T-cell (primary cell): ENCODE measurements at places on chromosomes 12 and 14.

GRCh38 chr14:36942522-36943245, 229.7 kb downstream of the SLC25A21 start:
- no peak for DNase-seq

GRCh38 chr12:54879579-54879978, 25.3 kb downstream of the MUCL1 start:
- DNase-seq: no peak

GRCh38 chr14:71687166-71687831, 244.9 kb upstream of the RGS6 start:
- no peak for DNase-seq

- no peak for DNase-seq
Observed at GRCh38 chr12:47112679-47113078, 32.9 kb upstream of the AMIGO2 start.

GRCh38 chr12:124809878-124810277, 53.8 kb downstream of the SCARB1 start:
- no peak for DNase-seq

DNA sequence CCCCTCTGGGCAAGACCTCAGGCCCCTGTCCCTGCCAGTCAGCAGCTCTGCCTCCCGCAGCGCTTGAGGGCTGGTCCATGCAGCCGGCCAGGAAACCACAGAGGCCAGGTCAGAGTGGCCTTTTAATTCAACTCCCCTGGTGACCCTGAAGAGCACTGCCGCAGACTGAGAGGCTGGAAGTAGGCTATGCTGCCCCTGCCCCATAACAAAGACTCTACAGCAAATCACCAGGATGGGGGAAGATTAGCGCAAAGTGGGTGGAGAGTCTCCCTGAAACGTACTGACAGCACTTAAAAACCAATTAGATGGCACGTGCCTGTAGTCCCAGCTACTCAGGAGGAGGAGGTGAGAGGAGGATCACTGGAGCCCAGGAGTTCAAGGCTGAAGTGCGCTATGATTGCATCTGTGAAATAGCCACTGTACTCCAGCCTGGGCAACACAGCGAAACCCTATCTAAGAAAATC, 70.5 kb downstream of the ITPK1 start:
- DNase-seq: no peak

DNA sequence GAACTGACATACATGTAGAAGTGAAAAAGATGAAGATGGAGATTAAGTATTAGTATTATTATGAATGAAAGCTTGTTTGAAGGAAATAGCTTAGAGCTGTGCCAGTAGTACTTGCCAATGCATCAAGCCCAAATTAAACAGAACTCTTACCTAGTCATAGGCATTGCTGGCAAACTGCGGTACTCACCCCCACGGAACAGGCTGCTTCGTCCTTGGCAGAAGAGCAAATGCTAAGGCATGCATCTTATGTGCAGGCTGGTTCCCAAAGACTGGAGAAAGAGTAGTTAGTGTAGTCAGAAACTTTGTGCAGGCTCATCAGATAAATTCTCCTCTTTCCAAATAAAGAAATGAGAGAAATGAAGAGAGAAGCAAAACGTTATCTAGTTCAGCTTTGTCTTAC, 134.8 kb downstream of the CCDC59 start:
- no peak for DNase-seq

DNA sequence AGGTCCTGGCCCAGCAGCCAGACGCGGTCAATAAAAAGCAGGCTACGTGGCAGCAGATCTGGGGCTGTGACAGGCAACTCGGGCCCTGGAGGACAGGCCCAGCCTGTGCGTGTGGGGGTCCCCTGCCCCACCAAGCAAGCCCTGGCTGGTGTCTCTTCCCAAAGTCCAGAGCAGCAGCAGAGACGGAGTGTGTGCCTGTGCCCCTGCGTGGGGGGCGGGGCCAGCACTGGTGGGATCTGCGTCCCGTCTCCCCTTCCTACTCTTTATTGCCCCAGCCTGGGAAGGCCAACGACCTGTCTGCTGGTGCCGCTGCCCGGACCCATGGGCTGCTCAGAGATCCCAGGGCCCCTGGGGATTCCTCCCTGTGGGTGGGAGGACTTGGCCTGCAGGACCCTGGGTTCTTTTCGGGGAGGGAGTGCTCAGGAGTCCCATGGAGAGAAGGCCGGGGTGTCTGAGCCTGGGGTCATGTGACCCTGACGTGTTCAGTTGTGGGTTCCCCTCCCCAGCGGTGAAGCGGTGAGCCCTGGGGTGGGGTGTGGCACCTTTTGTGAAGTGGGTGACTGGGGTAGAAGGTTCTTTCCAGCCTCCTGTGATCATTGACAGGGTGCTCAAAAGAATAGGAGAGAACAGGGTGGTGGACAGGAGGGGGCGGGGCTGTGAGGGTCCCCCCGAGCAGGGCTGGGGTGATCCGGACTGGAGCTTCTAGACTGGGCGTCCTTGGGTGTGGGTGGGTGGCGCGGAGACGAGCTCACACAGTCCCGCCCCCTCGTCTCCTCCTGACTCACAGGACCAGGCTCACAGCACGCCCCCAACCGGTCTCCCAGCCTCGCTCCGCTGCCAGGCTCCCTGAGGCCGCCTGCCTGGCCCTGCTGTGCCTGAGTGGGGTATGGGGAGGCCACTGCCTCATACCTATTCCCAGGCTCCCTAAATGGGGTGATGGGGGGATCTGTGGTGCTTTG, 22.4 kb downstream of the ASPG start:
- DNase-seq: no peak

GRCh38 chr12:67046062-67046461, 223.1 kb upstream of the CAND1 start:
- no peak for DNase-seq

DNA sequence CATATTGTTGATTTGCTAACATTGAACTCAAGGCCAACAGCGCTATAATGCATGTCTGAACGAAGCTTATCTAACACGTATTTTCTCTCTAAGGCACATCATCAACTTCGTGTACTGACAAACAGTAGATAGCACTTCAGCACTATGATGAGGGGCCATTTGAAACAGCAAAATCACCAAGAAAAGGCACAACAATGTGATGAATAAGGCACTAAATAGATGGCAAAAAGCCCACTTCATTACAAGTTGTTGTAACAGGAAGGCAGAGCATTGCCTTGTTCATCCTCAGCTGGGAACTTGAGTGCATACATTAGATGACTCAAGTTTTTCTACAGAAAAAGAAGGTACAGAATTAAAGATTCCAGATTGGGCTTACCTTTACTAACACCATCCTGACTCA, 75.2 kb downstream of the LIN7A start:
- DNase-seq: no peak

DNA sequence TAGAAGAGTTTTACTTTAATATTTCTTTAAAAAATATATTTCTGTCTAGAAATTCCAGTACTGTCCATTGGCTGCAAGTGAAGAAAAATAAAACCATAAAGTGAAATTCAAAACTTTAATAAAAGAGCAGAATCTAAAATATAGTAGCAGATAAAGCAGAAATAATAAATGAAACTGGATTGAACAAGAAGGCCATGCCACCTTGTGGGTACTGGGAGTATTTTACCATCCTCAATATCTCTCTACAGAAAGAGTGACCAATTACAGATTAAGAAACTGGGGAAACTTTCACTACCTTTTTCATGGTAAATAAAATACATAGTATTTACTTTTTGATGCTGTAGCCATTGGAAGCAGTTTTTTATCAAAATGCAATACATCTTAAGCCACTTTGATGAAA, 220.5 kb downstream of the BCAT1 start:
- DNase-seq: no peak

- no peak for DNase-seq
Observed at GRCh38 chr14:24108336-24108874, 6.2 kb upstream of the DCAF11 start.

DNA sequence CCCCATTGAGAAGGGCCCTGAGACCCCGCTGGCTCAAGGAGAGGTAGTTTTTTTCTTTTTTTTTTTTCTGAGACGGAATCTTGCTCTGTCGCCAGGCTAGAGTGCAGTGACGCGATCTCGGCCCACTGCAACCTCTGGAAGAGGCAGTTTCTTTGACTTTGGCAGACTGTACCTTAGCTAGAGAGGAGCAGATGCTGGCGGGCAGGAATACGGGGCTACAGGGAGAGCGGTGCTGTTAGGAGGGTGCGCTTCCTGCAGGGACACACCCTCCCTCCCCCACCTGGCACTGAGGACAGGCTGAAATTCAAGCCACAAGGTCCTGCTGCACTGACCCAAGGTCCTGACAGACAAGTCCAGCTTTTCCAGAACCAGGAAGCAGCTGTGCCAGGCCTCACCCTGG, 32.2 kb upstream of the NUDT14 start:
- no peak for DNase-seq

- peak; percentile 51 for DNase-seq
Observed at GRCh38 chr14:30375296-30375892, 183.6 kb upstream of the G2E3 start.

DNA sequence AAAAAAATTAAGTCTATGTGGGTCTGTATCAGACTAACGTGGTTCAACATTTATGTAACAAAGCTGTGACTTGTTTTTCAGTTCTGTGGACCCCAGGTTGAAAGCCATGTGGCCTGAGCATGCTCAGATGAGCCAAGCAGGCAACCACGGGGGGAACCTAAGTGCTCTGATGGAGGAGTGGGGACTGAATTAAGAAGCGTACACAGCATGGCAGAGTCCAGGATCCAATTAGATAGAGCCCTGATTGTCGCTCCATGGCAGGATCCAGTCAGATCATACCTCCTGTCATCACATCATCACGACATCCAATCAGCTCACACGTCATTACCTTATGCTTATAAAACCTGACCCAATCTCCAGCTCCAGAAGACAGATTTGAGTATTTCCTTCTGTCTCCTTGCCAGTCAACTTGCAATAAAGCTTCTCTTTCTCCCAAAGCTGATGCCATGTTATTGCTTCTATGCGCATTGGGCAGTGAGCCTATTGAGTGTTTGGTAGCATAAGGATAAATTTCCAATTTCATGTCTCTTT, 1013.1 kb upstream of the TMEM132C start:
- no peak for DNase-seq

DNA sequence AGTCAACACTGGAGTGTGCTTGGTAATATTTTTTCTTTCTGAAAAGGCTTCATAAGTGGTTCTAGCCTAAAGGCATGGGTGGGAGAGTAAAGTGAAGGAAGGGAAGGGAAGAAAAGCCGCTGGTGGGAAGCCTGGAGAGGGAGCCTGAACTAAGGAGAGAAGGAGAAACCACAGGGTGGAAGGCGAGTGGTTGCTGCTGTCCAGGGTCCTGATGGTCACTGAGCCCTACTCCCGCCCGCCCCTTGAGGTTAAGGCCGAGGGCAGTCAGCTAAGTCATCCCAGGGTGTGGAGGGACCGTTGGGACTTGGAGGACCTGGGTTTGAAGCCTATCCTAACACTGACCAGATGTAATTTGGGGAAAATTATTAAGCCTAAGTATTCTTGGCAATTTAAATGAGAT, 189.1 kb downstream of the PIWIL1 start:
- no peak for DNase-seq

GRCh38 chr14:60905923-60906322, 75.0 kb downstream of the TRMT5 start:
- no peak for DNase-seq

DNA sequence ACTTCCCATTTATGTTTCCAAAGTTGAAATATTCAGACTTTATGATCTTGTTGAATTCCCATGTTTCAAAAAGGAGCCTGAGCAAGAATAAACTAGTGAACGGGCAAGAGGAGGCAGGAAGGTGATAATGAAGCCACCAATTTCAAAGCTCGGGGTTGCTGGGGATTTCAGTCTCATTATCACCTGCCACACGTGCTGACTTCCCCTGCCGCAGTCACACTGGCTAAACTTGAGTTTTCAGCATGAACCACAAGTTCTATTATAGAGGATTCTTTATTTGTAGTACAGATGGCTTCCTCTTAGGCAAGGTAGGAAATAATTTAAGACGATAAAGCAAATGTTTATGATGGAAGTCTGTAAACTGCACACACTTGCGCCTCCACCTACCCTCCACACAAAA, 18.1 kb upstream of the DIABLO start:
- DNase-seq: peak; percentile 60
